GM23338 (cell line): ENCODE measurements at places on chromosomes 5 and 9.

DNA sequence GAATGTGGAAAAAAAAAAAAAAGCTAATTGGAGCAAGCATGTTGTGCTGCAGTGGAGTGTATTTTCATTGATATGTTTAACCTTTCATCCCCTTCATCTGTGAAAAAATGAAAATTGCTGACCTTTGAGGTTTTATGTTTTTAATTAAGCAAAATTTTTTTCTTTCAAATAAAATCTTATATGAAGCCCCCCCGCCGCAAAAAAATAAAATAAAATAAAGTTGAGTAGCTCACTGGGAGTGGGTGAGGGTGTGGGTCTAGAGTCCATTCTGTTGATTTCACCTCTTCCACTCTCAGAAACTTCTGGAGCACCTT, 43.3 kb downstream of the TEK start:
- DNase-seq, result no peak

DNA sequence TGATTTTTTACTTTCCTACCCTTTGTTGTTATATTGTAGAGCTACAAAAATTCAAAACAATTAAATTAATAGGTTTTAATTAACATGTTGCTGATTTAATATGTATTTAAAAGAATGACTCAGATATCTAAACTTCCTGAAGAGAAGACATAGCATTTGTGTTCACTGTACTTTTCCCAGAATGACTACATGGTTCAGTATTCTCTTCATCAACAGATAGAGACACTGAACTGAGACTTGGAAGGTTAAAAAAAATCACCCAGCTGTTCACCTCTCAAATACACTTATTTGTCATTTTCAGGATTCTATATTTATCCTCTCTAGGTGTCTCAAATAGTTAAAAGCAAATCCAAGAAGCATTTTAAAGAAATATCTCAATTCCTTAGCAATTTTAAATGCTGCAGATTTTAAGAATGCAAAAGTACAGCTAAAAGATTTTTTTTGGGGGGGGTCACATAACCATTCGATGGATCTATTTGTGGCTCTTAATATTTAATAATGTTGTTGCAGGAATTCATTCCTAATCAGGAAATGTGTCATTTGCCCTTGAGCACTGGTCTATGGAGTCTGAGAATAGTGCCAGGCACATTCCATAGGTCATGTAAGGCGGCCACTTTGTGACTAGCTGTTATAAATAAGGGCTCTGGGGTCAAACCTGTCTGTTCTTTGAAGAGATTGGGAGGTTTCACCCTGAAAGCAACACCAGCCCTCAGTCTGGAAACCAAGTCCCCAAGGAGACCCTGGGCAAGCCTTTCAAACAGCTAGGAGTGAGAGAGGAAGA, 463.1 kb downstream of the NR2F1-AS1 start:
- no peak for DNase-seq

- no peak for DNase-seq
Measured at GRCh38 chr5:150780187-150780692, 1.7 kb downstream of the SMIM3 start.

DNA sequence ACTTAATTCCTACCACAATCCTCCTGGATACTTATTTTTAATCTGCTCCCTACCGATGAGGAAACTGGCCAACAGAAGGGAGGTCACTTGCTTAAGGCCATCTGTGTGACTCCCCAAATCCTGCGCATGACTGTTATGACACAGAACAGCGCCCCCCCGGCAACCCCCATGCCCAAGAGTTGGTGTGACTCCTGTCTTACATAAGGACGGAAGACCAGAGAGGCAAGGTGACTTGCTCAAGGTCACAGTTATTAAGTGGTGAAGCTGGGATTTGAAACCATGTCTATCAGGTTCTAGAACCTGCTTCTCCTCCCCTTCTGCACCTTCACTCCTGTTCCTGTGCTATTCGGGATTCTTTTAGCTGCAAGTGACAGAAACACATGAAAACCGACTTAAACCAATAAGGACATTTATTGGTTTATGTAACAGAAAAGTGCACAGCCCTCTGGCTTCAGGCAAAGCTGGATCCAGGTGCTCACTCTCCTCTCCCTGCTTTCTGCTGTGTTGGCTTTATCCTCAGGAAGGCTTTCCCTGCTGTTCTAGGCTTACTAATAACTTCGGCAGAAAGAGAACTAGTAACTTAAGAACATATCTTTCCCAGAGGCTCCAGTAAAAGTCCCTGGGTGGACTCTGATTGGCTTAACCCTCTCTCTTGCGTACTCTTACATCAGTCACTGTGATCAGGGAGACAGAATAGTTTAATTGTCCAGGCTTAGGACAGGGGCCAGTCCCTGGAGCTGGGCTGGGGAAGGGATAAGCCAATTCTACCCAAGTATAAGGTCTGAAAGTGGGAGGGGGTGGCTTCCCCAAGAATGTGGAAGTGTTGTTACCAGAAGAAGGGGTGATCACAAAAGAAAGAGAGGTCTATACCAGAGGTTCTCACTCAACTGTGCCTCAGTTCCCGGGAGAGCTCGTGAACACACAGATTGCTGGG, 43.7 kb downstream of the FGF18 start:
- DNase-seq, result no peak

DNA sequence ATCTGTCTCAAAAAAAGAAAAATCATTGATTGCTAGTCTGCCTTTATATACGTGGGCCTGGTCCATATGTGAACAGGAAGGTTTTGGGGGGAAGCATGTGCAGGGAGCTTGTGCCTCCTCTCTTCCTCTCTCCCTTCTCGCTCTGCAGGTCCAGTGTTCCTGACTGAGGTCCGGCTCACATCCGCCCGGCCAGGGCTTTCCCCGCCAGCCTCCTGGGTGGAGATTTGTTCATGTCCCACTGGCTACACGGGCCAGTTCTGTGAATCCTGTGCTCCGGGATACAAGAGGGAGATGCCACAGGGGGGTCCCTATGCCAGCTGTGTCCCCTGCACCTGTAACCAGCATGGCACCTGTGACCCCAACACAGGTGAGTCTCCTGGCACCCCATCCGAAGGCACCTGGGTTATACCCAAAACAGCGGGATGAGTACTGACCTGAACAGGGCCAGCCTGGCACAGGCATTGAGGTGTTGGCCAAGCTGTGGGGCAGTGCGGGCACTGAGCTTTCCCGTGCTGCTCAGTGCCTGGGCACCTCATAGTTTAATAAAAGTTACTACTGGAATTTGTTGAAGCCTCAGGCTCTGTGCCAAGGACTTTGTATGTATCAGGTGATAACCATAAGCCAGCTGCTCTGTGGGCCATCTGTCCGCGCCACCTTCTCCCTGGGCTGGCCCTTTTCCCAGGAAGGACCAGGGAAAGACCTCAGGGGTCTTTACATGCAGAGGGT, 39.4 kb upstream of the AIF1L start:
- no peak for DNase-seq

- peak; percentile 75 for DNase-seq
Measured at GRCh38 chr5:150613991-150614660, 26.3 kb upstream of the SYNPO start.

DNA sequence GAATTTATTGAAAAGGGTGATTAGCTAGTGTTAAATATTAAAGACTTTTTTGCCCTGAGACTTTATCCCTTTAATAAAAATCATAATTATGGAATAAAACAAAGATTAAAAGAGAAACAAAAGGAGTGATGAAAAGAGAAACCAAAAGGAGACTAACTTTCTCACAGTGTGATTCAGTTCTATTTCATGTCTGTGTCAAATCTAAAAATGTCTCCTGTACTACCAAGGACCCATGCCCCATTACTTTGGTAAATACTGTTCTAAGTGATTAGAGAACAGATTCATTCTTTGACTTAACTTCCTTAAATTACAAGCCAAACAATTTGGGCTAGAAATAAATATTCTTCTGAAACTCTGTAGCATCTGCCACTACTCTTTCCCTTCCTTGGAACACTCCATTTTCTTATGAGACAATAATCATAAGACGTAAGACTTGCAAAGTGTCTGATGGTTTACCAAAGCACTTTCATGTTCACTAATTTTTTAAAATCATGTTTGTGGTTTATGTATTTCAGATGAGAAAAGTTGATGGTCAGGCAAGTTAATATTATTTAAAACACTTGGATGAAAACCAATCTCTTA, 319.0 kb downstream of the EBF1 start:
- no peak for DNase-seq

DNA sequence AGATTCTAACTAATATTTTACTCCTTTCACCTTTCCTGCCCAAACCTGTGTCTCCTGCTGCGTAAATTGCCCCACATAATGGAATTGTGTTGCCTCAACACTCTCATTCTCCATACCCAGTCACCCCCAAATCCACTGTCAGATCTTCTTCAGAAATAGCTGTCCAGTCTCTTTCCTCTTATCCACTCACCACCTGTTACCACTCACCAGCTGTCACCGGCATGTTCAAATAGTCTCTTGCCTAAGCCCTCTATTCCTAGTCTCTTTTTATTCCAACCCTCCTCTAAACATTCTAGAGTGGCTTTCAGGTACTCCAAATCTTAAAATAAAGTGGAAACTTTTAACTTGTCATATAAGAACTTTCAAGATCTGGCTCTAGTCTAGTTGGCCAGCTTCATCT, 262.0 kb upstream of the FBXL7 start:
- no peak for DNase-seq

- no peak for DNase-seq
Measured at GRCh38 chr5:160938532-160938931, 86.5 kb upstream of the ATP10B start.

DNA sequence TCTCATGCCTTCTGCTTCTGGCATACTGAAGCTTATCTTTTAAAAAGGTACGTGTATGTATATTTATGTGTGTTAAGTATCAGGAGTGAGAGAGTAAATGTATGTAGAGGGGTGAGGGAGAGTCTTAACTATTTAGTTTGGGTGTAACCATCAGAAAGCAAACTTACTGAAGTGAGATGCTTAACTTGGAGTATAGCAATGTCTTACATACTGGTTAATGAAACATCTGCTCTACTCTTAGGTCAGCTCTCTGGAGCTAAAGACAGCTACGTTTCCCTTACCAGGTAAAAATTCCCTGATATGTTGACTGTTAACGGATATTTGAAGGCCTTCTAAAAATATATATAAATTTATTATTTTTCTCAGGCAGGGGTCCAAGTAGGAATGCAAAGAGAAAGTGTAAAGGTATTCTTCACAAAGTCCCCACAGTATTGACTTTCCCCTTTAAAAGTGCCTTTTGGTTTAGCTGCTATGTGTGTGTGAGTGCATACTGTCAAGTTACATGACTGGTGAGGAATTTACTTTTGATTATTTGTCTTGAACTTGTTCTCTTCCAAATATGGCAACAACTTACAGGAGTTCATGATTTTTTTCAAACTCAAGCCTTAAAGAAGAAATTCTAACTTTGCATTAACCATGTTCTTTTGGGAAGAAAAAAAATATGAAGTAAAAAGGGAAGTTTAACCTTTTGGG, 12.3 kb upstream of the C5orf24 start:
- no peak for DNase-seq

DNA sequence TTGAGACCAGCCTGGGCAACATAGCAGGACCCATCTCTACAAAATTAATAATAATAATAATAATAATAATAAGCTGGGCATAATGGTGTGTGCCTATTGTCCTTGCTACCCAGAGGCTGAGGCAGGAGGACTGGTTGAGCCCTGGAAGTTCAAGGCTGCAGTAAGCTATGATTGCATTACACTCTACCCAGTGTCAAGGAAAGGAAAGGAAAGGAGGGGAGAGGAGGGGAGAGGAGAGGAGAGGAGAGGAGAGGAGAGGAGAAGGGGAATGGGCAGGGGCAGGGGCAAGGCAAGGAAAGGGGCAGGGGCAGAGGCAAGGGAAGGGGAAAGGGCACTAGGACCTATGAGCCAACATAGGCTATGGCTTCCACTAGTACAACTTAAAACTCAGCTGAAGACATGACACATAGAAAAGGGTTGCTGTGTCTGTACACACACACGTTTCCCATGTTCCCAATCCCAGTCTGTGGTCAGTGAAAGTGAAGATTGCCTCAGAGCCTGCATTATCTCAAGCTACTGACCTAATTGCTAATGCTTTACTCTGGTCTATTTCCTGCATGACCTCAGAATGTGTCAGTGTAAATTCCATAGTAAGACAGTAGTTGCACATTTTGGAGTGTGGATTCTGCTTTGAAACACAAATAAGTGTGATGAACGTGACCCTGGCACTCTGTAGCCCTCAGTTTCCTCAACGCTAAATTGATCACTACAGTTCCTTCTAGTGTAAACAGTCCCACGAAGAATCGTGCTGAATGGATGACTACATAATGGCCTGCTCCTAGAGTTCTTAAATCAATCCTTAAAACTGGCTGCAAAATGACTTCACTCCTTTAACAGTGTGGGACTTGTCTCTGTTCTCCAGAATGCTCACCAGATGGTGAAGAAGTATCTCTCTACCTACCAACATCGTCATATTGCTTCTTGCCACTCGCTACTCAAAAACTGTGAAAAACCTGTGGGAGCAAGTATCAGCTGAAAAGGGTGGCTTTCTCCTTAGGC, 497.0 kb downstream of the RAB3C start:
- DNase-seq, result no peak

DNA sequence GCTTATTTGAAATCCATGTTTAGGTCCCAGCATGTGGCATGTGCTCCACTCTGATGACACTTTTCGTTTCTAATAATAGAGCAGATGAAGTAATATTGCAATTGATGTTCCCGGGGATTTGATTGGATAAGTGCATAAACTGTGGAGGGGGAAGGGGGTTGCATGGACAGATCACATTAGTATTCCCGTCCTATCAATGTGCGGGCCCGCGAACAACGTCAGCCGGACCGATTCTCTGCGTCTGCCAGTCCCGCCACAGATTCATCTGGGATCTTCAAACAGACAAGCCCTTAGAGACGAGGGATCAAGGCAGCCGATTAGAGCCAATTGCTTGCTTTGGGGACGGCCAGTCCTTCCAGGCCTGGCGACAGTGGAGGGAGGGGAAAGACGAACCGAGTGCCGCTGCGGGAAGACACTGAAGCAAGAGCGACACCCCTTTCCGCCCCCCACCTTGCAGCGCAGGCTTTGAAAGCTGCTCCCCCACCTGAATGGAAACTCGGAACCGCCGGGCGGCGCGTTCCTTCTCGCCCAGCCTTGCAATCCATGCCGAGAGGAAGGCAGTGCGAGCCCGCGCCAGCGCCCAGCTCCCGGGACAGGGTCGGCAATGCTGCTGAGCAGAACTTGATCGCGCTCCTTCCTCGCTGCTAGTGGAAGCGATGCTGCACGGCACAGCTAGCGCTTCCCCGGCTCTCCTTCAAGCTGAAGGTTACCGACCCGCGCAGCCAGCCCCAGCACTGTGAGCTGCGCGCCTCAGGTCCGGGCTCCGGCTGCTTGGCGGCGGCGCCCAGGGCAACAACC, at the start of gene RGS7BP:
Gene RGS7BP (plus strand): TSS at position 247 of the 798 bp plus-strand sequence. CDS start 610 bp downstream, outside the sequence.
- peak; percentile 81 for DNase-seq

DNA sequence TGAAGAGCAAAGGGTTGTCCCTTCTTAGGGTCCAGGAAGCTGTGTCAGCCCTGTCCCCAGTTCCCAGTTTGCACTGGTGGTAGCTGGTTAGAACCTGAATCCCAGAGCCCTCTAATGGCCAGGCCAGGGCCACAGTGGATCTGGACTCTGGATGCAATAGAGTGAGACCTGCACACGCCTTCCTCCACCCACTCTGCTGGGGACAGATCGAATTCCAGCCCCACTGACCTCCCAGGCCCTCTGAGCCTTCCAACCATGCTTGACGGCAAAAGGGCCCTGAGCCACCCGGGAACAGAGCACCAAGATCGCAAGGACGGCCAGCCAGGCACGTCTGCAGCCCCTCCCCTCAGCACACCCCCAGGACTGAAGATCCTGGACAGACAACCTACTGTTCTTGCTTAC, 23.7 kb downstream of the NAIF1 start:
- no peak for DNase-seq
